ENCODE measurements at places on chromosomes 11 and 22.

DNA sequence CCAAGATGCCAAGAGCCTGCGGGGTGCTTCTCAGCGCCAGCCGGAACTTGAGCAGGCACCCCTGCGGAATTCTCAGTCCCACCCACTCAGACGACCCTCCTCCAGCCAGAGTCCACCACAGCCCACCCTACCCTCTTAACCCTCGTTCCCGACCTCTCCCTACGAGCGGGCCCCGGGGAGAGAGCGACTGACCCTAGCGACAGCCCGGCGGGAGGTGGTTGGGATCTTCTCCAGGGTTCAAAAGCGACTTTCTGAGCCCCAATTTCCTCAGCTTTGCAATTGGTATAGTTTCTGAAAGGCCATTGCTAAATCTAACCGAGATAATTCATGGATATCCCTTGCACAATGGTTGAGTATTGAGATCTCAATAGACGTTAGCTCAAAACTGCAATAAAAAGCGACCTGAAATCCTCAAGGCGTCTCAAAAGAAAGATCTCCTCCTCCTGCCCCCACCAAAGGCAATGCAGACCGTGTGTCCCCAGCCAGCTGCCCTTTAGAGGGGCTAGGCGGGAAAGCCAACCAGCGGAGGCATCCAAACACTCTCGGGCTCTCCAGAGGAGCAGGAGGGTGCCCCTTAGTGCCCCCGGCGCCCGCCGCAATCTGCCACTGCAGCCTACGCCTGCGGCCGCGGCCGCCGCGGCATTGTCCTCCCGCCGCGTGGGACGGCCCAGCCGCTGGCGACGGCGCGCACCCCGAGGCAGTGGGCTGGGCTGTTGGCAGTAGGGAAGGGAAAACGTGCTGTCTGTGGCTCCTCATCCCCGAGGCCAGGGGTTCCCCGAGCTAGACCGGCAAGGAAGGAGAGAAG lies 1.5 kb upstream of the SLC6A5 start:
- DNase-seq = no peak

GRCh38 chr22:26170795-26171580 lies 1.7 kb downstream of the SEZ6L start:
- DNase-seq = no peak

DNA sequence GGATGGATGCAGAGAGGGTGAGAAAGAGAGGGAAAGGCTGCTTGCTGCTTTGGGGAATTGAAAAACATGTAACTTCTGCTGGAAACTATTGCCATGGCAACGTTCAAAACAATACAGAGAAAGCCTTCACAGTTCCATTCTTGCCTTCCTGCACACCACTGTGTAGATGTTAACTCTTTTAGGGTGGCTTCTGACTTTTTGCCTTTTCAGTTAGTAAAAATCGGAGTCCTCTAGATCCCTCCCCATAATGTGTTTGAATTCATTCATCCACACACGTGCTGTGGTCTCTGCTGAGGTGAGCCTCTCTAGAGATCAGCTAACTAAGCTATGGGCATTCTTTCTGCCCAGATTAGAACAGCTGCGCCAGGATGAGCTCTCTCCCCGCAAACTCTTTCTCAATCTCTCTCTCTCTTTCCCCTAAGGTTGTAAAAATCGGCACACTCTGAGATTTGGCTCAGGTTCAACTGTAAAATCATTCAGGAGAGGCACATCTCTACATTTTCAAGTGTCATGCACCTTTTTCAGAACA lies 1178.3 kb downstream of the LRRC4C start:
- DNase-seq = no peak

GRCh38 chr22:47204002-47204979 lies 441.8 kb downstream of the TBC1D22A start:
- no peak for DNase-seq

GRCh38 chr22:49132009-49132408 lies 695.7 kb downstream of the BRD1 start:
- no peak for DNase-seq

DNA sequence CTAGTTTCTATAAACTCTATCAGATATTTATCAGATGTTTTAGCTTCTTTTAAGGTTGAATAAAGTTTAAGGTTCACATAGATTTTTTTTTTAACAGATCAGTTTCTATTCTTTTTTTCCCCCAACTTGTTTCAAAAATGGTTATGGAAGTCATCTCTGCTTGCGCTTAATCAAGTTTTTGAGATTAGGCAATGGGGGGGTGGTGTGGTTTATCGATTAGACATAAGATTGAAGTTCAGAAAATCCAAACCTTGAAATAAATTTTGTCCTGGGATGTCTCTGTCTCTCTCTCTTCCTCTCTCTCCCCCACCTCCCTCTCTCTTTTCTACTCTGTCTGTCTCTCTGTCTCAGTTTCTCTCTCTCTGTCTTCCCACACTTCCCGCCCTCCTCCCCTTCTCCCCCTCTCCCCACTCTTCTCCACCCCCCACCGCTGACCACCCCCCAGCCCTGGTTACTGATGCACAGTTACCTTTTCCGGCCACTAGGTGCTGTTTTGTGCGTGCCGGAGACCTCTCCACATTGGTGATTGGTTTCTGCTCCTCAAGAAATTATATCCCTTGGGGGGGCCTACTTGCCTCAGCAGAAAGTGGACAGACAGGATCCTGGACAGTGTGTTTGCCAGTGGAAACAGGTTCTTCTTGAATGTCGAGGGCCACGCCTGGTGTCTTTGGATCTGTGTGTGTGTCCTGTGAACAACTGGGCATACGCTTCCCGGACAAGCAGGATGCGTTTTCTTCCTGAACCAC lies 29.7 kb upstream of the ANO1 start:
- DNase-seq = no peak

DNA sequence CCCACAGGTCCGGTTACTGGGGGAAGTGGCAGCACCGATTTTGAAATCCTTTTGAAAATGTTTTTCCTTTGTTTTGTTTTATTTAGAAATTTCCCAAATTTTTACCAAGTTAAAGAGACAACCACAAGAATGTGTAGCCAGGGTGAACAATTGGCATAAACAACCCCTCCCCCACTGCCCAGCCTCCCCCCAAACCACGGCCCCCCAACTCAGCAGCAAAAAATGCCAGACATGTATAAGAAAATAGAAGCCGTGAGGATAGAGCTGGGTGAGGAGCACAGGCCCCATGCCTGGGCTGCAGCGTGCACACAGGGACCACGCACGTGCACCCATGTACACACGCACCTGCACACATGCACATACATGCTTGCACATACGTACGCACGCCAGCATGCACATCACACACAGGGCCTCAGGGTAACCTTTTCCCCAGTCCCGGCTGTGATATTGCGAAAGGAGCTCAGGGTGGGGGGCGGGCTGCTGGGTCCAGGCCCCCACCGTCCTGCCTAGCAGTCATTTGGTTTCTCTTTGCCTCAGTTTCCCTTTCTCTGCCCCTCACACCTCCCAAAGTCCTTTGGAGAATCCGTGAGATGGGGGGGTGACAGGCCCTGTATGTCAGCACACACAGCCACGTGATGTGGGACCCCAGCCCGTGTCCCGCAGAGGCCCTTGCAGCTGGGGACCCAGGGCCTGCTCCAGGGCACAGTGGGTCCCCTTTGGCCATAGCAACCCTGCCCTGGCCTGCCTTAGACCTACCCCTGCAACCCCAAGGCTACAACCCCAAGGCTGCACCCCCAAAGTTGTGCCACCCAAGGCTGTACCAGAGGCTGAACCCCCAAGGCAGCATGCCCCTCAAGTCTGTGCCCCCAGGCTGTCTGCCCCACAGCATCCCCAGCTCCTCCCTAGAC lies 42.9 kb downstream of the IGF2 start:
- no peak for DNase-seq

GRCh38 chr11:76209973-76210930 lies 4.0 kb upstream of the WNT11 start:
- DNase-seq = no peak

DNA sequence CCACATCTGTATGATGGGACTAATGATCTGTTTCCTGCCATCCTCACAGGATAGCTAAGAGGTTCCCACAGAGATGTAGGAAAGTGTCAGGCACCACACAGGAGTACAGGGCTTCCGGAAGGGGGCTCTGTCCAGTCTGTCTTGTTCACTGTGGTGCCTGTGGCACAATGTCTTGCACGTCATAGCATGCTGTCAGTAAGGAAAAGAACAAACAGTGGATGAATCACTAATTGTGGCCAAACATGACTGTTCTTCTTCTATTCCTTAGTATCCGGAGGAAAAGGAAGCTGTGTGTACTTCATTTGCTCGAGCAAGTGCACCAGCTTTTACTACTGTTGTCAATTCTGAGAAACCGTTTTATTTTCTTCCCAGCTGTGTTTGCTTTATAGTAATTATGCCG lies 73.4 kb upstream of the YWHAH start:
- no peak for DNase-seq

DNA sequence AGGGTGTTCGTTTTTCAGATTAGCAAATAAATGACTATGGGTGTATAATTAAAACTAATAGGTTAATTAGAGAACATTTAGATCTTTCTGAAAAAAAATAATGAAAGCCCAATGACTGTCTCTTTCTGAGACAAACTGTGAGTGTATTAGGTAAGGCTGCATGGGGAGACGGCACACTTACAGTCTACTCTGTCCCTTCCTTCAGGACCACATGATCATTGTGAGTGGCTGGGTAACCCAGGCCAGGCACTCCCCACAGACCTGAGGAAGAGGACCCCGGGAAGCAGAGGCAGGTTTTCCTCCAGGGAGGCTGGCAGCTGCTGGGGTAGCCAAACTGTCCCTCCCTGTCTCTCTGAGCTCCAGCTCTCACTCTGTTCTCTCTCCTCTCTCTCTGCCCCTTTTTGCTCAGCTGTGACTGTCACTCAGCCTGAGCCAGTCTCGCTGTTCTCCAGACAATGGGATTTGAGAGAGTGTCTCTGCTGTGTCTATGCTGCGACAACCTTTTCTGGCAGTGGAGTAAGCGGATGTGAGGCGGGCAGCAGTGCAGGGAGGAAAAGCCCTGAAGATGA lies 83.1 kb upstream of the NCAM1 start:
- DNase-seq = no peak

DNA sequence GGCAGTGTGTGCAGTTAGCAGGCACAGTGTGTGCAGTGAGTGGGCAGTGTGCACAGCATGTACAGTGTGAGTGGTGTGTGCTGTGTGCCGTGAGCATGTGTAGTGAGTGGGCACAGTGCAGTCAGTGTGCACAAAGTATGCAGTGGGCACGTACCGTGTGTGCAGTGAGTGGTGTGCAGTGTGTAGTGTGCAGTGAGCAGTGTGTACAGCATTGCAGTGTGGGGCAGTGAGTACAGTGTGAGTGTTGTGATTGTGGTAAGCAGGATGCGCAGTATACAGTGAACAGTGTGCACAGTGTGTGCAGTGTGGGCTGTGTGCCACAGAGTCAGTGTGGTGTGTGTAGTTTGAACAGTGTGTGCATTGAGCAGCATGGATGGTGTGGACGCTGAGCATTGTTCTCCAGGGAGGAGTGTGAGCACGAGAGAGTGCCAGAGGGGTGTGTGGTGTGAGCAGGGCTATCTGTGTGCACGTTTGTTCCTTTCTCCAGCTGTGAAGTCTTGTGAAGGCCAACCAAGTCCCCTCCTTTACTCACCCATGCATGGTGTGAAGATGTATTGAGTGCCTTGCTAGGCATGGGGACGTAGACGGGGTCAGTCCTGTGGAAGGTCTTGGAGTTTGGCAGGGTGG lies 3.0 kb downstream of the SHANK3 start:
- no peak for DNase-seq

DNA sequence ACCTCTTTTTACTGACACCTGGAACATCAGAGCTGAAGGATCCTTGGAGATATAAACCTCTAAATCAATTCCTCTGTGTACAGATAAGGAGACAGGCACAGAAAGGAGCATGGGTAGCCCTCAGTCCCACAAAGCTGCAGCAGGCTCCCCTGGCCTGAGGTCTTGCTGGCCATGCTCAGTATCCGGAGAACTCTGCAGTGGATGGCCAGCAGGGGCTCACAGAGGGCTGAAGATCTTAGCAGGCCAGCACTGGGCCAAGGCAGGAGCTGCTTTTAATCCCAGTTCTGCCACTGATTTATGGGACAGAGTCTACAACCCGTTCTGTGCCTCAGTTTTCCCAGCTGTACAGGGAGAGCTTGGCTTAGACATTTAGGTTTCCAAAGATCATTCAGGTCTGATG lies 52.6 kb upstream of the LRRC32 start:
- no peak for DNase-seq

- no peak for DNase-seq
Measured at GRCh38 chr11:95684701-95685100, 104.9 kb downstream of the FAM76B start.

- DNase-seq = no peak
Measured at GRCh38 chr22:43884600-43885318, 7.1 kb downstream of the PNPLA5 start.
